ENCODE measurements at places on chromosomes 2 and 18. TPM values are rescaled to one million over a fixed set of nuclear protein-coding genes. Genes with fewer than 3 reads are reported as not detected.

The ASB18 gene
- not detected for total RNA-seq

The FOXD4L1 gene
- total RNA-seq = not detected

The SLC66A2 gene
- total RNA-seq = 65.9 TPM

The OLA1 gene
- total RNA-seq = 56.0 TPM

The ACADL gene
- total RNA-seq = 2.0 TPM

The IL37 gene
- not detected for total RNA-seq

The MRPS9 gene
- total RNA-seq = 18.0 TPM

The CCDC85A gene
- total RNA-seq = 7.5 TPM

The VSNL1 gene
- 2.6 TPM for total RNA-seq

- no peaks in the 10 kb centered on the region for H3K27me3 ChIP-seq
- H3K4me3 ChIP-seq = no peak overlapping the region
- H3K4me1 ChIP-seq = no peaks in the 10 kb centered on the region
- H3K27ac ChIP-seq = no peak overlapping the region
- no peaks in the 10 kb centered on the region for H3K36me3 ChIP-seq
Measured at GRCh38 chr2:57434972-57435371, 611.6 kb upstream of the VRK2 start.

DNA sequence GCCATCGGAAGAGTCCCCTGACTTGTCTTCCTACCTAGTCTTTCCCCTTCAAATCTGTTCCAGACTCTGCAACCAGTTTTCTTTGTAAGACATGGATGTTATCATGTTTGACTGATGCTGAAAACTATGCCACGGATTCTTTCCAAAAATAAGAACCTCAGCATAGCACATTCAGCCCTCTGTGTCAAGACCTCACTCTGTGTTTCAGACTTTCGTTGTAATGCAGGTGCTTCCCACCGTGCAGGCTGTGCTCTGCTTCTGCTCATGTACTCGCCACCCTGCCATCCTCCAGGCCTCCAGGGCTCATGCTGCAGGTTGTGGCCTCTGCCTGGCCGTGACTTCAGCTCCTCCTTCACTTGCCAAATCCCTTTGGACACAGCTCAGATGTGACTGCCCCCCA is 347.0 kb upstream of the RAB12 start:
- H3K36me3 ChIP-seq = no peaks in the 10 kb centered on the region
- no peaks in the 10 kb centered on the region for H3K4me1 ChIP-seq
- no peak overlapping the region for H3K4me3 ChIP-seq
- no peak overlapping the region for H3K27ac ChIP-seq
- no peaks in the 10 kb centered on the region for H3K27me3 ChIP-seq
- no peak for DNase-seq

- H3K27ac ChIP-seq = no peak overlapping the region
- H3K4me3 ChIP-seq = no peak overlapping the region
- DNase-seq = no peak
- H3K4me1 ChIP-seq = no peaks in the 10 kb centered on the region
Measured at GRCh38 chr2:46945671-46946070, 30.1 kb upstream of the MCFD2 start.

DNA sequence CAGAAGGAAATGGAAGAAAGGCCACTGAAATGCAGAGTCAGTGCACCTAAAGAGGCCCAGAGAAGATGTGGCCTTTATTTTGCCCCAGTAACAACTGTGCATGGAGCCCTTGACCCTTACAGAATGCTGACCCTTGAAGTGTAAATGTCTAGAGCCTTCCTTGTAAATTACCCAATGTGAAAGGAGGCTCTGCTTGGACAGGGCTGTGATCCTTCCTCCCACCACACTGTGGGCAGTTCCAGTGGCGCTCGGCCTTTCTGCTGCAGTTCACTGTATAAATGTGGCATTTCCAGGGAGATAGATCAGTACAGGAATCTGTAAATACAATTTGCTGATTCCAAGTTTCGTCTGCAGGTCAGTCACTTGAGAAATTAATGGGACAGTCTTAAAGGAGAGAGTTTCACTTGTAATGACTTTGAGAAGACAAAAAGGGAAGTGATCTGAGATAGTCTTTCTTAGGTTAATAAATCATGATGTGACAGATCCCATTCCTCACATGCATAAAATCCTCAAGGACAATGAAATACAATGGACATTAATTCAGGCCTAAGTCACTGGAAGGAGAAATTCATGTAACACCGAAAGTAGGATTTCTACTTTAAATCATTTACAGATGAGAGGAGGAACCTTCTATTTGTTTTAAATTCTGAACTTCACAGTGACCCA is 133.8 kb upstream of the LMAN1 start:
- H3K4me3 ChIP-seq = no peak overlapping the region
- H3K36me3 ChIP-seq = no peaks in the 10 kb centered on the region
- no peaks in the 10 kb centered on the region for H3K27me3 ChIP-seq
- H3K4me1 ChIP-seq = no peaks in the 10 kb centered on the region

DNA sequence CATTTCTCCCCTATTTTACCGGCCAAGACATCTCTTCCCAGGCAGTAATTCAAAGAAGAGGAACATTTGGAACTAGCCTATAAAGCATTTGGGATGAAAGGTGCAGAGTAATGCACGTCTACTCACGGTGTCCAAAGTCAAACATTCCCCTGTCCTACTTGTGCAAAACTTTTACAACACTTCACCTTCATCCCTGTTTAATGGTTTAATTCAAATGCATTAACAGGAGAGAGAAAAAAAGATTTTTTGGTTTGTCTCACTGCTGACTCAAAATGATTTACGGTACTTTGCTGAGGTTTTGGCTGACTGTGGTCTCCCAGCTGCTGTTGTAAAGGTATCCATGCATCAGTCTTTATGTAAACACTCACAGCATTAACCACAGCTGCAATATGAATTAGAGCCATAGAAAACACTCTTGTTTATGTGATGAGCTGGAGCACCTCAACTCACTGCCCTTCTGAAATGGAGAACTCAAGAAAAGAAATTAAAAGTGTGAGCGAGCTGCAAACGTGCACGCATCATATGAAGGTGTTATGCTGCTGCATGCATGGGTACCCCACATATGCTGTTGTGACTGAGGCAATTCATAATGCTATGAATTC is 220.5 kb downstream of the PIEZO2 start:
- no peak overlapping the region for H3K4me3 ChIP-seq
- no peak overlapping the region for H3K27ac ChIP-seq
- H3K4me1 ChIP-seq = no peaks in the 10 kb centered on the region
- no peaks in the 10 kb centered on the region for H3K36me3 ChIP-seq
- no peak for DNase-seq
- no peaks in the 10 kb centered on the region for H3K27me3 ChIP-seq

DNA sequence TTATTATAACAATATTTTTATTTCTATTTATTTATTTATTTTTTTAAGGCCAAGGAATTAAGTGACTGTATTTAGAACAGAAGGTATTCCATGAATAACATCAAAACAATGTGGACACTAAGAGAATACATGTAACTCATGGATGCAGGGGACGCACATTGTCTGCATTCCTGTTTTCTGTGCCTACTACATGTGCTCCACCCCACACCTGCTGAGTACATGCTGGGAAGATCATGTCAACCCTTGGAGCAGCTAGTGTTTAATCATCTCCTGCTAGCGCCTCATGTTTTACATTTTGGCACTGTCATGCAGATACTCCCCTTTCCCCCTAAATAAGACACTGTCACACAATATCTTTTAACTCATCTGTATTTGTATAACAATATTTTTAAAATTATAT is 29.3 kb downstream of the DPYSL5 start:
- H3K36me3 ChIP-seq = no peaks in the 10 kb centered on the region
- H3K27me3 ChIP-seq = peaks cover 6% of the 10 kb centered on the region
- H3K4me1 ChIP-seq = no peaks in the 10 kb centered on the region
- no peak overlapping the region for H3K4me3 ChIP-seq
- H3K27ac ChIP-seq = no peak overlapping the region
- no peak for DNase-seq

DNA sequence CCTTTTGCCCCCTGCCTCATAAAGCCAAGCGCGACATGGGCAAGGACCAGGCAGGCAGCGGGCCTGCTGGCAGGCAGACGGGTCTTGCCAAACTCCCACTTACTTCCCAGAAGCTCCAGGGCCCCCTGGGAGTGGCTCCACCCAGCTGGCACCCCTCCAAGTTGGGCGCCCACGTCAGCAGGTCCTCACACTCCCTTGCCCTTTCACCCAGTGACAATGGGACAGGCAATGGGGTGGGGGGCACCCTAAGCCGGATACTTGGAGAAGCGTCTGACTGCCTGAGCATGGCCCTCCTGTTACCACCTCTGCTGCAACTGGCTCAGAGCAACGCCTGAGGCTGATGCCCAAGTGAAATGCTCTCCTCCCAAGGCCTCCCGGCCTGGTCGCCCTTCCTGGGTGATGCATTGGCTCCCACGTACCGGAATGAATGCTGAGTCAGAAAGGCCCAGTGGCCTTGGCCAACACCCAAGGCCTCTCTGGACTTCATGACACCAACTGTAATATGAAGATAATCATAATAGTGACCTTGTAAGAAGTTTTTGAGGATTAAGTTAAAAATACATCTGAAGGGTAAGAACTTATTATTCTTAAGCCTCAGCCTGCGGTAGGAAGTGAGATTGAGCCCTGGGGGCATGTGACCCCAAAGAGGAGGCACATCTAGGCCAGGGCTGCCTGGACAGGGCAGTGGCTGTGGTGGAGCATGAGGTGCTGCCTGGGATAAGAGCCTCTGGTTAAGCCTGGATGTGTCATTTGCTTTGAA is 31.6 kb downstream of the KCNK3 start:
- H3K27me3 ChIP-seq = no peaks in the 10 kb centered on the region
- DNase-seq = peak; percentile 34
- no peaks in the 10 kb centered on the region for H3K4me1 ChIP-seq
- no peak overlapping the region for H3K4me3 ChIP-seq
- no peaks in the 10 kb centered on the region for H3K36me3 ChIP-seq

- H3K4me3 ChIP-seq = peak overlapping the region; percentile 22
- DNase-seq = no peak
- H3K27me3 ChIP-seq = no peaks in the 10 kb centered on the region
- peak overlapping the region; percentile 48 for H3K27ac ChIP-seq
Measured at GRCh38 chr18:79424008-79424565, 28.4 kb downstream of the NFATC1 start.

DNA sequence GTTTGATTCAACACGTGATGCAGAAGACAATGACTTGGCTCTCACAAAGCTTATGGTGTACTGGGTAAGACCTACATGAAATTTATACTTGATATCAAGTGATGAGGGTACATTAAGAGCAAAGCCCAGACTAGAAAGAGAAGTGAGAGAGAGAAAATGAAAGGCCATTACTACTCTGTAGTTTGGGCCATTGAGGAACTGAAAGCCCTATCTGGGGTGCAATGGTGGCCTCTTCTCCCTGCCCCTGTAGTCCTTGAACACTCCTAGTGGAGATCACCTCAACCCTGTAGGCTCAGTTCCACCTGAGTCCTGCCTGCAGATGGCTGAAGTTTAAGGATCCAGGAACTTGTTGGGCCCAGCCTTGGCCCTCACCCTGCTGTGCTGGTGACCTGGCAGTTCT is 569.8 kb upstream of the MEX3C start:
- no peak overlapping the region for H3K27ac ChIP-seq
- no peaks in the 10 kb centered on the region for H3K4me1 ChIP-seq
- H3K4me3 ChIP-seq = no peak overlapping the region
- no peak for DNase-seq
- H3K36me3 ChIP-seq = no peaks in the 10 kb centered on the region

DNA sequence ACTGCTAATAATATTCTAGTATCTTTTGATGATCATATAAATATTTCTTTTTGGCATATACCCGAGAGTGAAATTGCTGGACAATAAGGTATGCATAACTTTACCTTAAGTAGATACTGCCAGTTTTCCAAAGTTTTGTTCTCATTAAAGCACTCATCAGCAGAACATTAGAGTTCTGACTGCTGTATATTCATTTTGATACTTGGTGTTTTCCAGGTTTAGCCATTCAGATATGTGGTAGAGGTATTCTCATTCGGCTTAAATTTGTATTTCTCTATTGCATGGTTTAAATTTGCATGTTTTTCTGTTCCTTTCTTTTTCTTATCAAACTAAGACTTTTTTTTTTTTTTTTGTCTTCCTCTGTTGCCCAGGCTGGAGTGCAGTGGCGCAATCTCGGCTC is 18.2 kb downstream of the CYBRD1 start:
- H3K27me3 ChIP-seq = no peaks in the 10 kb centered on the region
- no peaks in the 10 kb centered on the region for H3K4me1 ChIP-seq

GRCh38 chr2:161886248-161886647 is 187.8 kb downstream of the DPP4 start:
- no peak overlapping the region for H3K27ac ChIP-seq
- no peak for DNase-seq
- H3K27me3 ChIP-seq = no peaks in the 10 kb centered on the region
- no peaks in the 10 kb centered on the region for H3K4me1 ChIP-seq

GRCh38 chr18:67068608-67069007 is 447.9 kb downstream of the DSEL start:
- H3K4me1 ChIP-seq = no peaks in the 10 kb centered on the region
- H3K27ac ChIP-seq = no peak overlapping the region
- no peak overlapping the region for H3K4me3 ChIP-seq
- no peak for DNase-seq
- H3K27me3 ChIP-seq = no peaks in the 10 kb centered on the region

- DNase-seq = no peak
- no peak overlapping the region for H3K27ac ChIP-seq
- H3K36me3 ChIP-seq = no peaks in the 10 kb centered on the region
- no peak overlapping the region for H3K4me3 ChIP-seq
- no peaks in the 10 kb centered on the region for H3K4me1 ChIP-seq
- H3K27me3 ChIP-seq = no peaks in the 10 kb centered on the region
Measured at GRCh38 chr18:58361212-58361611, 267.7 kb downstream of the ALPK2 start.

GRCh38 chr2:109178968-109179367 is 50.0 kb downstream of the SH3RF3 start:
- no peaks in the 10 kb centered on the region for H3K27me3 ChIP-seq
- H3K4me3 ChIP-seq = no peak overlapping the region
- no peaks in the 10 kb centered on the region for H3K4me1 ChIP-seq

- H3K27me3 ChIP-seq = no peaks in the 10 kb centered on the region
- H3K4me1 ChIP-seq = no peaks in the 10 kb centered on the region
- DNase-seq = no peak
- no peak overlapping the region for H3K27ac ChIP-seq
- H3K36me3 ChIP-seq = no peaks in the 10 kb centered on the region
Measured at GRCh38 chr18:70499218-70499691, 210.4 kb downstream of the SOCS6 start.

GRCh38 chr2:85158559-85159273 is 25.5 kb downstream of the TCF7L1 start:
- H3K27ac ChIP-seq = peak overlapping the region; percentile 67
- no peaks in the 10 kb centered on the region for H3K27me3 ChIP-seq

GRCh38 chr18:41873730-41874129 is 81.3 kb upstream of the PIK3C3 start:
- no peaks in the 10 kb centered on the region for H3K4me1 ChIP-seq
- no peak overlapping the region for H3K4me3 ChIP-seq
- no peaks in the 10 kb centered on the region for H3K27me3 ChIP-seq
- H3K36me3 ChIP-seq = no peaks in the 10 kb centered on the region
- no peak overlapping the region for H3K27ac ChIP-seq

DNA sequence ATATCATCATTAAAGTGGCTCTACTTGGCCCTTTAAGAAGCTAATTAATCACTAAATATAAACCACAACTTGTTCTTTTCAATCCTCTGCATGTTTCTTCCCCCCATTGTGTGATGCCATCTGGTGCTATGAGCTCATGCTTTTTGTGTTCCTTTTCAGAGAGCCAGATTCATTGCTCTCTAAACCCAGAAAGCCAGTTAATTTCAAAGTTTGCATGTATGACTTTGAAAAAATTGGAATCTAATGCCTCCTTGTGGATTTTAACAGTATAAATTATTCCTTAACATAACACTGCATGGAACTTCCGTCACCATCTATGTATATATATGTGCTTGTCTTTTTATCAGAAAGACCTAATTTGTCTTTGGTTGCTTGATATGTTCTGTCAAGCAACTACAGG is 31.1 kb downstream of the TMEM178A start:
- H3K27me3 ChIP-seq = no peaks in the 10 kb centered on the region
- no peaks in the 10 kb centered on the region for H3K36me3 ChIP-seq
- no peak overlapping the region for H3K4me3 ChIP-seq
- no peak for DNase-seq
- no peaks in the 10 kb centered on the region for H3K4me1 ChIP-seq
- no peak overlapping the region for H3K27ac ChIP-seq

Measured in breast epithelium (tissue), 4 donors.